ENCODE measurements at places on chromosomes 2 and 18.

DNA sequence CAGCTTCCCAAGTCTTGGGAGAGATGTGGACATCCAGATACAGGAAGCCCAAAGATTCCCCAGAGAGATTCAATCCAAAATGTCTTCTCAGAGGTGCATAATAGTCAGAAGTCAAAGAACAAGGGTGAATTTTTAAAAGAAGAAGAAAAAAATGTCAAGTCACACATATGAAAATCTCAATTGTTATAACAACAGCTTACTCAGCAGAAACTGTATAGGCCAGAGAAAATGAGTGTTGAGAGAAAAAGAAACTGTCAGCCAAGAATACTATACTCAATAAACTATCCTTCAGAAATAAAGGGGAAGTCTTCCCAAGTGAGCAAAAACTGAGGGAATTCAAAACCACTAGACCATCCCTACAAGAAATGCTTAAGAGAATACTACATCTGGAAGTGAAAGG is 612.9 kb upstream of the POU3F3 start:
- no peak for DNase-seq

GRCh38 chr2:6219906-6220305 is 527.7 kb downstream of the SOX11 start:
- DNase-seq, result no peak

DNA sequence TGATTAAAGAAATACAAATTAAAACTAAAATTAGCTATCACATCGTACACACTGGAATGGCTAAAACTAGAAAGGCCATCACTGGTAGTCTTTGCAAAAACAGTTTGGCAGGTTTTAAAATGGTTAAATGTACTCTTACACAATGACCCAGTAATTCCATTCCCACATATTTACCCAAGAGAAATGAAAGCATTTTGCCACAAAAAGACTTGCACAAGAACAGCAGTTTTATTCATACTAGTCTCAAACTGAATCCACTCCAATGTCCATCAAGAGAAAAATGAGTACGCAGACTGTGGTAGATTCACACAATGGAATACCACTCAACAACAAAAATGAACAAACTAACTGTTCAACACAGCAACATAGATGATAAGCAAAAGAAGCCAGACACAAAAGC is 29.1 kb downstream of the SP140L start:
- DNase-seq, result no peak

- no peak for DNase-seq
Observed at GRCh38 chr2:145984580-145984979, 1464.7 kb upstream of the ZEB2 start.

GRCh38 chr2:25324905-25325592 is 16.7 kb downstream of the DNMT3A start:
- no peak for DNase-seq

Measured in activated naive CD4-positive, alpha-beta T cell (primary cell).